ENCODE measurements at places on chromosomes 6 and 20. TPM values are rescaled to one million over a fixed set of nuclear protein-coding genes. Genes with fewer than 3 reads are reported as not detected.

DNA sequence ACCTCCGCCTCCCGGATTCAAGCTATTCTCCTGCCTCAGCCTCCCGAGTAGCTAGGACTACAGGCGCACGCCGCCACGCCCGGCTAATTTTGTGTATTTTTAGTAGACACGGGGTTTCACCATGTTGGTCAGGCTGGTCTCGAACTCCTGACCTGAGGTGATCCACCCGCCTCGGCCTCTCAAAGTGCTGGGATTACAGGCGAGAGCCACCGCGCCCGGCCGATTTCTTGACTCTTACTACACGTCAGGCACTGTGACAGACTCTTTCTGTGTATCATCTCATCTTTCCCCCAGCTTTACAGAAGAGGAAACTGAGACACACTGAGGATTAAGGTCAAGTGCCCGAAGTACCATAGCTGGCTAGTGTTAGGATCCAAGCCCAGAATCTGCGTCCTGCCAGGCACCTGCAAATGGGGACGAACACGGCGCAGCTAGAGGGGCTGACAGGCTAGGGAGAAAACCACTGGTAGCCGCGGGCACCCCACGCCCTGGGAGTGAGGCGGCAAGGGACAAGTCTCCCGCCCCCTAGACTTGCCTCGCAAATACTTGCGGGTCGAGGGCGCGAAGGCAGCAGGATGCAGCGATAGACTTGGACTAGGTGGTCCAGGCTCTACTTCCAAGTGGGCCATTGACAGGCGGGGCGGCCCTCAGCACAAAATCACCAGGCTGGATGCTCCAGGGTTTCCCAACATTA, 1.1 kb upstream of the TAF8 start:
- H3K27me3 ChIP-seq: no peaks in the 10 kb centered on the region
- peaks cover 12% of the 10 kb centered on the region for H3K36me3 ChIP-seq
- H3K4me3 ChIP-seq: peak overlapping the region; percentile 94
- H3K27ac ChIP-seq: peak overlapping the region; percentile 91
- peak; percentile 46 for DNase-seq

Gene RTF2
- 83.4 TPM for total RNA-seq

GRCh38 chr6:53349209-53349693, 501 bp upstream of the ELOVL5 start:
- no peaks in the 10 kb centered on the region for H3K36me3 ChIP-seq
- peaks cover 15% of the 10 kb centered on the region for H3K4me1 ChIP-seq
- peak overlapping the region; percentile 90 for H3K4me3 ChIP-seq
- H3K27ac ChIP-seq: peak overlapping the region; percentile 96

Gene BPIFB4
- not detected for total RNA-seq

- H3K36me3 ChIP-seq: peaks cover 11% of the 10 kb centered on the region
- peak within 1 kb of the TSS; percentile 99 for H3K27ac ChIP-seq
- peak; percentile 71 for DNase-seq
Measured at GRCh38 chr6:109455437-109456110, at the start of gene MICAL1. Gene MICAL1, minus strand, starts transcription at chr6:109455772. Its CDS starts 1,576 bp downstream, at chr6:109454196.

Gene GLP1R
- total RNA-seq: 6.5 TPM

Gene PDE7B
- 0.18 TPM for total RNA-seq

Gene HBS1L
- total RNA-seq: 80.1 TPM

GRCh38 chr6:21003780-21004541, 469.7 kb downstream of the CDKAL1 start:
- H3K4me3 ChIP-seq: no peak overlapping the region
- H3K27me3 ChIP-seq: no peaks in the 10 kb centered on the region
- no peak for DNase-seq
- no peak overlapping the region for H3K27ac ChIP-seq
